Left colon (tissue), 2 donors: ENCODE measurements at places on chromosomes 11 and 22. TPM values are rescaled to one million over a fixed set of nuclear protein-coding genes. Genes with fewer than 3 reads are reported as not detected.

DNA sequence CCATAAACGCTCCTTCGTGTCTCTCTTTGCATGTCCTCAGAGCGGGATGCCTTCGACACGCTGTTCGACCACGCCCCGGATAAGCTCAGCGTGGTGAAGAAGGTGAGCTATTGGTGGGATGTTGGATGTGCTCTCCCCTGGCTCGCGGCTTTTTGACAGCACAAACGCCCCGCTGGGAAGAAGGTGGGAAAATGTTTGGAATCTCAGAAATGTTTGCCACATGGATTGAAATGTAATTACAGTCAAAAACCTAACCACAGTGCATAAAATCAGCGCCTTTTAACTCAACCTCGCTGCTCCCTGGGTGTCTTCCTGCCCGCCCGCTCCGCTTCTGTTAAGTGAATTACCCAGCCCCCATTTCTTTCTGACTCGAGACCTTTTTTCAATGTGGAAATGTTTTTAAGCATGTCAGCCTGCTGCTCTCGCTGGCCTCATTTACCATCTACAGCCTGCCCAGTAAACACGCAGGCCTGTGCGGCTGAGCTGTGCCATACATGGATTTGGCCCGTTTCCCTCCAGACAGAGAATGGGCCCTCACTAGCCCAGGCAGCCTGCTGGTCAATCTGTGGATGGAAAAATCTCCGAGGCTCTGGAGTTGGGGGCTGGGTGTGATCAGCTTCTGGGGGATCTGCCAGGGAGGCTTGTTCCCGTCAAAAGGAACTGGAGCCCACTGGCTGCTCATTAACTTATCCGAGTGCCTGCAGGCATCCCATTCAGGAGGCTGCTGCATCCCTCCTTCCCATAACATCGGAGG, 32.7 kb upstream of the PARVG start:
- DNase-seq: no peak

DNA sequence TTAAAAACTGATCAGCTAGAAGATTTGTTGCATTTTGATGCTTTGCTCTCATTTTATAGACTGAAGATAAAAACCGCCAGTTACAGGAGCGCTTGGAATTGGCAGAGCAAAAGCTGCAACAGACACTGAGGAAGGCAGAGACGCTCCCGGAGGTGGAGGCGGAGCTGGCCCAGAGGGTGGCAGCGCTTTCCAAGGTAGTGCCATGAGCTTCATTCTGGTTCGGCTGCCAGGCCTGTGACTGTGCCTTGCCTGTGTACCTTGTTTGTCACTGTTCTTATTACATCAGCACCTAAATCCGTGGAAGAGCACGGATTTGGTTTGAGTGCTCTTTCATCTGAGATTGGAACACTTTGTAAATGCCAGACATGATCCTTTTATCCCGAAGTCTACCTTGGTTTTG, 61.4 kb downstream of the PPFIA1 start:
- DNase-seq: no peak

GRCh38 chr11:87490671-87491070, 452.9 kb downstream of the TMEM135 start:
- no peak for DNase-seq

AIFM3 gene
- total RNA-seq: 126 TPM

SULT4A1 gene
- 0.28 TPM for total RNA-seq
